ENCODE measurements at places on chromosomes 11 and 22.
A peak's percentile ranks its signal among the peaks of the same experiment; 100 is the strongest.

- no peak for DNase-seq
These were observed 299.3 kb downstream of the NXPE2 start for GRCh38 chr11:114977651-114978050.

DNA sequence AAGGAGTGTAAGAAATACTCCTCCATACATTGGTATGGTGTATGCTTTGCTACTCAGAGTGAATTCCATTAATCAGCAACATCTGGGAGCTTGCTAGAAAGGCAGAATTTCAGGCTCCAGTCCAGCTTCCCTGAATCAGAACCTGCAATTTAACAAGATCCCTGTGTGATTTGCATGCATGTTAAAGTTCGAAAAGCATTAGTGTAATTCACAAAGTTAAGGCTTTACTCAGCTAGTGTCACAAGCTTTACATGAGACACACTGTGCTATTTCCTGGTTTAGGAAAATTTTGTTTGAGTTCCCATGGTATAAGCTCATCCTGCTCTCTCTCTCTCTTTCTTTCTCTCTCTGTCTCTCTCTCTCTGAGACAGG lies 37.0 kb upstream of the HEPHL1 start:
- no peak for DNase-seq

DNA sequence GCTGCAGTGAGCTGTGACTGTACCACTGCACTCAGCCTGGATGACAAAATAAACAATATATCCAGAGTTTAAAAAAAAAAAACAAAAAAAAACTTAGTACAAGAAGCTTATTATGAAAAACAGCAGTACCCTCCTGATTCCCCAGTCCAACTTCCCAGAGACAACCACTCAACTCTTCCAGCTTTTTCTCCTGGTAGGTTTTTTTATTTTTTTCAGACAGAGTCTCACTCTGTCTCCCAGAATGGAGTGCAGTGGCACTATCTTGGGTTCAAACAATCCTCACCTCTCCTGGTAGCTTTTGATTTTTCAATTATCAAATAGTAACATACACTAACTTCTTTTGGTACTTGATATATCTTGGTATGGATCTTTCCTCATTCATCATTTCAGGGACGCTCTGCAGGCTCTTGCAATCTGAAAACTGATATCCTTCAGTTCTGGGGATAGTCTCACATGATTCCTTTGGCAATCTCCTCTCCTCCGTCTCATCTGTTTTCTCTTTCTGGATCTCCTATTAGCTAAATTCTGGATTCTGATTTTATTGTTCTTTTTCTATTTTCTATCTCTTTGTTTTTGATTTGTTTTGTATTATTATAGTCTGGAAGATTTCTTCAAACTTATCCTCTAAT lies 44.9 kb downstream of the ALG9 start:
- no peak for DNase-seq

GRCh38 chr22:45071618-45072017 lies 61.8 kb upstream of the PHF21B start:
- no peak for DNase-seq

DNA sequence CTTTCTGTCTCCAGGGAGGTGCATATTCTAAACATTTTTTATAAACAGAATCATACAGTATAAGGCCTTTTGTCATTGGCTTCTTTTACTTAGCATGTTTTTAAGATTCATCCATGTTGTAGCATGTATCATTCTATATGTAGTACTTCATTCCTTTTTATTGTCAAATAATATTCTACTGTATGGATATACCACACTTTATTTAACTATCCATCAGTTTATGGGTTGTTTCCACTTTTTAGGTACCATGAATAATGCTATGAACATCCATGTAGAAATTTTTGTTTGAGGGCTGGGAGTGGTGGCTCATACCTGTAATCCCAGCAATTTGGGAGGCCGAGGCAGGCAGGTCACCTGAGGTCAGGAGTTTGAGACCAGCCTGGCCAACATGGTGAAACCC lies 73.1 kb downstream of the PHF21A start:
- DNase-seq, result no peak

- DNase-seq, result no peak
These were observed 49.4 kb downstream of the RRAS2 start for GRCh38 chr11:14309425-14310192.

- DNase-seq, result no peak
These were observed 179.2 kb upstream of the ARHGAP20 start for GRCh38 chr11:110891411-110891810.

DNA sequence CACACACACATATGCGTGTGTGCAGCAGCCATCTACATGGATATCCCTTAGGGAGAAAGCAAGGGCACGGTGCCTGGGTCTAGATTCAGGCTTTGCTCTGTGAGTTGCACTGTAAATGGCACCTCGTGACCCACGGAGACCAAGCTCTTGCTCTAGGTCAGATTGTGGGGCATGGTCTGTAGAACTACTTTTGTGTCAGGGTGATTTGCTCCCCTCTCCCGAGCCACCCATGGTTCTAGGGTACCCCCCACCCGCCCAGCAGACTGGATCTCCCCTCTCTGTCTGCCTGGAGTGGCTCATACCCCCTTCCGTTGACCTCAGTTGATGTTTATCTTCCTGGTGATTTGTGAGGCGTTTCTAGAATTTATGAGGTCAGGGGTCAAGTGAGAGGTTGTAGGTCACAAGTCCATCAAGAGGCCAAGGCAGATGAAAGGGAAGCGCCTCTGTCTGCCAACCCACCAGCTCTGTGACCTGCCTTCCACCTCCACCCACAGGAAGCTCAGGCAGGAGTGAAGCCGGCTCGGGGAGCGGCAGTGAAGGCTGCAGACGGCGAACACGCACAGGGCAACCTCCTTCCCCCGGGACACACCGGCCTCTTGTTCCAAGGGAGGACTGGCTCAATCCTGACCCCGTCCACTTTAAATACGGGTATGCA lies 76.2 kb upstream of the TTLL12 start:
- peak; percentile 92 for DNase-seq

DNA sequence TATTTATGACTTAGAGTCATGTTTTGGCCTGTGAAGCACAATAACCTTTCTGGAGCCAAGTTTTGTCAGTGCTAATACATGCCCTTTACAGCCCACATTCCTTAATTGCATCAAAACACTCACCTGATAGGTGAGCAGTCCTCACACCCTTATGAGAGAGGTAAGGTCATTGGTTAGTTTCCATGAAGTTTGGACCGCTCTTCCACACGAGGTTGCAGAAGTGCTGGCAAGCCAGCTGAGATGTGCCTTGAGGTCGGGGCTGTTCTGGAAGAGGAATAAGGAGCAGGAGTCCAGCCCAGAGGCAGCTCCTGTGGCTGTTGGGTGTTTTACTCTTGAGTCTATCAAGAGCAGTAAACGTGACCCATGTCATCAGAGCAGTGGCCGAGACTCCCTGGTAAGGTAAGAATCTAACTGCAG lies 76.3 kb downstream of the CYB5R2 start:
- no peak for DNase-seq

DNA sequence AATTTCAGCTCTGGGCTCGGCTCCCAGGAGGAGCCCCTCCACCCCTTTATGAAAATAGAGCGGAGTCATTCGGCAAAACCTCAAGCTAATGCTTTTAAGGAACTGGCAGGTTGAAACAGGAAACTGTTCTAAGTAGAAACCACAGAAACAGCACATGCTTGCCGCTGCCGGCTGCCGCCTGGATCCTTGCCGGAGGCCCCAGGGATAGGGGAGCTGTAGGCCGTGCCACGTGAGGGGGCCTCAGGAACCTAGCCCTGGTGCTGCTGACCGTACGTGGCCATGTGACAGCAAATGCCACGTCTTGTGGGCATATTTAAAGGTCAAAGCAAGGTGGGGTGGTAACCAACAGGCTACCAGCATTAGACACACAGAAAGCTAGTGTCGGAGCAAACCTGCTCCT lies 77.9 kb upstream of the TIMP3 start:
- peak; percentile 46 for DNase-seq

GRCh38 chr11:17036666-17037658 lies 22.7 kb upstream of the PLEKHA7 start:
- no peak for DNase-seq

DNA sequence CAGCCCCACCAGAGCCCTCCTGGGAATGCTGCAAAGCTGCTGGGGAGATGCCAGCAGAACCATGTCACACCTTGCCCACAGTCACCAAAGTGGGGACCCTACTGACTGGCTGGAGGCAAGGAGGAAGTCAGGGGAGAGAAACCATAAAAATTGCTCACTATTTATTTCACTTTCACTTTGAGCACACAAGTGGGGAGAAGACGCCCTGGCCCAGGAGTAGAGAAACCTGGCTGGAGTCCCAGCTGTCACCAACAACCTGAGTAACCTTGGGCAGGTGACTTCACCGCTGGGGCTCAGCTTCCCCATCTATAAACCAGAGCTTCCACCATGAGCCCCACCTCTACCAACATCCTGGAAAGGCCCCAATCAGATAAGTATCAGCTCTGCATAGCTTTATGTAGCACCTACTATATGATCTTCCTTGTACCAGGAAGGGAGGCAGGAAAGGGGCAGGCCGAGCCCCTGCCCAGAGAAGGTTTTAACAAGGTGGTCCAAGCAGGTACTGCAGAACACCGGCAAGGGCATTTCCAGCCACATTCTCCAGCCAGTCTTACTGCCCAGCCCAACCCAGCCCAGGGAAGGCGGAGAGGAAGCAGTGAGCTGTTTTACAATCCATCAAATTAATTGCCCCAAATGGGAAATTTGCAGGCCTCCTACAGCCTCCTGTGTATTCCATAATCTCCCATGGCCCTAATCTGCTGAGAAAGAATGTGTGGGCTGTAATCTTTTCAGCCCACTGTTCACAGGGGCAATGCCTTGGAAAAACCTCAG lies 27.6 kb downstream of the PLEKHA7 start:
- no peak for DNase-seq

- no peak for DNase-seq
These were observed 33.5 kb upstream of the GAL start for GRCh38 chr11:68650801-68651200.

DNA sequence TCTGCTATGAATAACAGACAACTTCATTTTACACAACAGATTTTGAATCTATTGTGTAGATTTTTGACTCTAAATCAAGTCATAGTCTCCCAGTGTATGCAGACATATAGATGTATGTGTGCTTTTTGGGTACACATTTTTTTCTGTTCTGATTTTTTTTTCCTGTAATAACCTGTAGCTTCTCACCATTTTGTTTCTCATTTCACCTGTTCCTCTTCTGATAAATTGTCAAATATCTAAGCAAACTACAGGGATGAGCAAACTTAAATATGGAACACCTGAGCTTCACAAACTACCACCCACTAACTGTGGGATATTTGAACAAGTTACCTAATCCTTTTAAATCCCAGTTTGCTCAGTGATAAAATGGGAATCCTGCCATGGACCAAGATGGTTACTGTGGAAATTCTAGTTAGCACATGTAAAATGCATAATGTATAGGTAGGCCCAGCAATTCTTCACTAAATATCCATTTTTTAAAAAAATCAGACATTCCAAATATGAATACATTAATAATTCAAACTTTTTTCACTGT lies 15.7 kb downstream of the LGR4 start:
- DNase-seq, result no peak

DNA sequence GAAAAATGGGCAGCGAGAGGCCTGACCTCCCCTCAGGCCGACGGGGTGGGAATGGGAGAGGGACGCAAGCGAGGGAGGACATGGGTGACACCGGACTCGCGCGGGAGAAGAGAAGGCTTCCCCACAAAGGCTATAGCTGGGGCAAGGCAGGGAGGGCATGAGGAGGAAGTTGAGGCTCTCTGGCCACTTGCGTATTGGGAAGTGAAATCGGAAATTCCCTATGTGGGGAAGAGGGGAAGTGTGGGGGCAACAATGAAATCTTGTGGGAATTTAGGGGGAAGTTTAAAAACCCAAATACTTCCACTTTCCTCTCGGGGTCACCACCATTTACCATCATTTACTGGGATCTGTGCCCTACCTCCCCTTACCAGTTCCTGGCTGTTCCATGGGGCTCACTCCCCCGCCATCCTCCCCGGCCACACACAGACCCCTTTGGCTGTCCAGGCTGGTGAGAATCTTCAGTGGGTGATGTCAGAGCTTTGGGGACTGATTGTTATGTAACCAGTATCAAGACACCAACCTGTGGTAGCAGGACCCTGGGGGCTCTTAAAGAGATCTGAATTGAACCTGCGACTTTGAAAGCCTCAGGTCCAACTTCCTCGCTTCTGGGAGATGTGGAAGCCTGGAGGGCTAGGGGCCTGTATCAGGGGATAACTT lies 951 bp upstream of the EHD1 start:
- DNase-seq, result no peak

GRCh38 chr11:66432597-66432996 lies 6.1 kb downstream of the MRPL11 start:
- DNase-seq, result no peak

DNA sequence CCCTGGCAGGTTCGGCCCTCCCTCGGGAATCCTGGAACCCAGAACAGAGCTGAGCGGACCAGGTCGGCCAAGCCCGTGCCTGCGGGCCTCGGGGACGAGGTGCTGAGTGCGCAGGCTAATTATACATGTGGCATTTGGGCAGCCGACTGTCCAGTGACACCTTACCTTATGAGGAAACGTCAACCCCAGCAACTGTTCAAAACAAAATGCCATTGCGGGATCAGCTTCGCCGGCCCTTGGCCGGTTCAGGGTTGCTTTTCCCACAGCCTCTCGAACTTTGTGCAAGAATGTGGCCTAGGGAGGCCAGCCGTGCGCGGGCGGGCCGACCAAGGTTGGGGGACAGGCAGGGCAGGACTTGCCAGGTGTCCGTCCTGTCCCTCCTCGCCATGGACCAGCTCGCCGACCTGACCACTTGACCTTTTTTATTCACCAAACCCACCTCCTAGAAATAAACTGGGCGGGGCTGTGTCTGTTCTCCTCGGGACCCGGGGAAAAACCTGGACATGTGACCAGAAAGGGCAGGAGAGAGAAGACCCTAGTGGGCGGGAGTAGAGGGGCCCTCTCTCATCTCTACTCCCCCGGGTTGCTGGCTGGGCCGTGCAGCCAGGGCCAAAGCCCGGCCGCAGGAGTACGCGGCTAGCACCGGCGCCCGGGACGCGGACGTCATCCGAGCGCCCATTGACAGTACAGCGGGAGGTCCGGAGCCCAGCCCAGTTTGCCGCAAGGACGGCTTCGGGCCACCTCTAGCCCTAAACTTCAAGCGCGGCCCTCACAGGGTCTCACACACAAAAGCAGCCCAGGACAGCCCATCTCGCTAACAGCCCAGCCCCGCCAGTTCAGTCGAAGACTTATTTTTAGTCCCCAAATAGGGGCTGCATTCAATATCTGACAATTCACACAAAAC lies 134.3 kb upstream of the C11orf58 start:
- DNase-seq, result no peak

- no peak for DNase-seq
These were observed 3.1 kb upstream of the SLC35C1 start for GRCh38 chr11:45801723-45802315.

- no peak for DNase-seq
These were observed 63.9 kb upstream of the USP47 start for GRCh38 chr11:11777897-11778296.

DNA sequence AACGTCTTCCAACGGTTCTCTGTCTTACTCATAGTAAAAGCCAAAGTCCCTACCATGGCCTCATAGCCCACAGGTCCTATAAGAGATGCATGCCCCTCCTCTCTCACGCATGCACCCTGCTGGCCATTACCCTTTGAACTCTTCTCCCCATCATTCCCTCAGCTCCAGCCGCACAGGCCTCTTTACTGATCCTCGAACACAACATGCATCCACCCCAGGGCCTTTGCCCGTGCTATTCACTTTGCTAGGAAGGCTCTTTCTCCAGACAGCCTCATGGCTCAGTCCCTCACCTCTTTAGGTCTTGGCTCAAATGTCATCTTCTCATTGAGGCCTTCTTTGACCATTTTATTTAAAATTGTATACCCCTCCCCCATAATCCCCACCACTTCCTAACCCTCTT lies 7.5 kb downstream of the AP1B1 start:
- DNase-seq, result no peak
